Hepatocyte (in vitro differentiated cells): ENCODE measurements at places on chromosomes 1 and 21. TPM values are rescaled to one million over a fixed set of nuclear protein-coding genes. Genes with fewer than 3 reads are reported as not detected.

- DNase-seq: no peak
Observed at GRCh38 chr1:202268817-202269216, 72.9 kb downstream of the UBE2T start.

ANP32E gene
- 20.0 and 21.5 TPM in 2 replicates for polyA plus RNA-seq

S1PR1 gene
- 9.3 and 10.0 TPM in 2 replicates for polyA plus RNA-seq

- no peak for DNase-seq
Observed at GRCh38 chr1:43577655-43578542, 47.2 kb downstream of the PTPRF start.

SLFNL1 gene
- polyA plus RNA-seq: 0.18 and 1.8 TPM in 2 replicates

DNA sequence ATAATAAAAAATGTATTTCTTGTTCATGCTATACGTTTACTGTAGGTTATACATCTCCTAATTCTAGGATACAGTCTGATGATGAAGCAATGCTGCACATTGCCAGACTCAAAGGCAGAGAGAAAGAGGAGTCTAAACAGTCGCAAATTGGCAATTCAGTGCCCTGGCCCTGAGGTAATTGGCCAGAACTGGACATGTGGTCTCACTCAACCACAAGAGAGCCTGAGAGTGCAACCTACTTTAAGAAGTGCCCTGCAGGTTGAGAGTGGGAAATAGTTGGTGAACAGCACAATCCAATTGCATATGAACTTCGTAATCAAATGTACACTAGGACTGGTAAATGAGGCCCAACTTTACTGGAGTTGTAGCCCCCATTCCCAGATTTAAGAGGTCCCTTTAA is 5.0 kb upstream of the SLC35A3 start:
- no peak for DNase-seq
